Osteoblast (primary cell): ENCODE measurements at places on chromosomes 7 and 10. TPM values are rescaled to one million over a fixed set of nuclear protein-coding genes. Genes with fewer than 3 reads are reported as not detected.
A peak's percentile ranks its signal among the peaks of the same experiment; 100 is the strongest.

EBF3 gene
- total RNA-seq: 31.8 and 35.4 TPM in 2 replicates

AKR1B1 gene
- 85.8 and 86.6 TPM in 2 replicates for total RNA-seq

CALCR gene
- total RNA-seq: not detected in 2 replicates

NUTM2E gene
- not detected in 2 replicates for total RNA-seq

- DNase-seq: no peak
Observed at GRCh38 chr7:2490181-2490651, 14.0 kb upstream of the GRIFIN start.

DNA sequence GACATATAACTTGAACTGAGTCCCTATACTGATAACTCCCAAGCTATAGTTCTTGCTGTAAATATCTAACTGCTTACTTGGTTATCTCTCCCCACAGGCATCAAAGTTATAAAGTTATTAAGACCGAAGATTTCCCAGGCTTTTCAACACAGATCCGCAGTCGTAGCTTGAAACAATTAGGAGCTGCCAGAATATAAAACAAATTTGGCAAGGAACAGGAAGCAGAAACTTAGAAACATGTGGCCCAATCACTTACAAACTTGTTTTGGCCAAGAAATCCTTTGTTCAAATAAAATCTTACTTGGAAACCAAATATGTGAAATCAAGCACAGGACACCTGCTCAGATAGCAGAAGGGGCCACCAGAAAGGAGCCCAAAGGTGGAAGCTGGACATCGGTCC is 9.0 kb downstream of the SLC16A12 start:
- no peak for DNase-seq

- DNase-seq: no peak
Observed at GRCh38 chr7:27410812-27411544, 168.4 kb downstream of the EVX1 start.

DNA sequence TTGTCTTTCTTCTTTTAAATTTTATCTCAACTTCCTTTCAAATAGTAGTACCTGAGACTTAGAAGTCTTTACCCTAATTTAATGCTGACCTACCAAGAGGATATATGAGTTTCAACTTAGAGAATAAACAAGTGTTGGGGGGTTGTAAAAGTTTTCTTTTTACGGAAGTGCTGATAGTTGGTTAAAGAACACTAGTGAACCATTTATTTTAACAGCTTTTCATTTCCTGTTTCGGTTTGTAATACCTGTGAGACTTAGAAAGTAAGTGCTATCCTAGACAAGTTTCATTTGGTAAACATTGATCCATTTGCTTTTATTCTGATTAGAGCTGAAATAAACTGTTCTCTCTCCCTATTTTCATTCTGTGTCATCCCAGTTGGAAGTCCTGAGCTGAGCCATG is 683.1 kb upstream of the SORCS1 start:
- no peak for DNase-seq

DNA sequence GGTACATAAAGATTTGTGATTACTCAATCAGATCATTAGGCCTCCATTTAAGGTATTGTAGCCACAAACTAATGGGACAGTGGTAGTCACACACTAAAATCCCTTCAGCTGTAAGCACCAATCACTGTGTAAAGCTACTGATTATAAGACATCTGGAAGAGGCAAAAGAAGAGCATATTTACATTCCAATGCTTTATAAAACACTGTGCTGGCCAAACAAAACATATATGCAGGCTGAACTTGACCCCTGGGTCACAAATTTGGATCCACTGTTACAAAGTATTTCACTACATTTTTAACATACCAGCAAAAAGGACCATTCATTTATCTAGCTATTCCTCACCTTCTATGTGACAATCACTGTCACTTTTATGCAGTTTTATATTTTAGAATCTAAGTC is 41.4 kb upstream of the ANLN start:
- DNase-seq: peak; percentile 43

GRCh38 chr10:51244309-51244708 is 170.0 kb downstream of the PRKG1 start:
- DNase-seq: no peak

- no peak for DNase-seq
Observed at GRCh38 chr10:90784771-90785170, 73.1 kb downstream of the HTR7 start.

DNA sequence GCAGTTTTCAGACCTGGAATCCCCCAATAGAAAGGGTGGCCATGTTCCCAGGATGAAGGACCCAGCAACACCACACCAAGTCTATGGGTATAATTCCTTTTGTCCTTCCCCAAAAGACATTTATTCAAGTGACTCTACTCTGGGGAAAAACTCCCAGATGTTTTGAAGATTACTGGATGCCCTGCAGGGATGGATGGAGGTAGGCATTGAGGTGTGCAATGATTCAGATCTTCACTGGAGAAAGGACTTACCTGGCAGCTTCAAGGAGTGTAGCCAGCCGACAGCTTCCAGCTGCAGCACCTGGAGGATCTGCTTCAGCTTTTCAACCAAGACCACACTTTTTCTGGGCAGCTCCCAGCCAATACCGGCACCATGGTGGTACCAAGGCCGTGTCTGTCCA is 172.0 kb downstream of the BAMBI start:
- no peak for DNase-seq

DNA sequence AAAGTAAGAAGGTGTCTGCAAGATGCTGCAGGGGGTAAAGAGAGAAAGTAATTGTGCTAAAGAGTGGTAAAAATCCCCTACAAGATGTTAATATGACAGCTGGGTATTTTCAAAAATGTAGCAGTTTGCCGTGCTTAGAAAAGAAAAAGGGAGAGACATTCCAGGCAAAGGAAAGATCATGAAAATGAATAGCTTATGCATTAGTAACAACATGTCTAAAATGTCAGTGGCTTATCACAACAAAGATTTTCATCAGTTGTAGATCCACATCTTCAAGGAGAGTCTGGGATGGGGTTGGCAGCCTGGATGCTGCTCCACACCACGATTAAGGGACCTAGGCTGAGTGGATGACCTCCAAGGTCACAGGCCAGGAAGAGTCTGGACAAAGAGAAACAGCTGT is 920.9 kb downstream of the GRID1 start:
- no peak for DNase-seq

DNA sequence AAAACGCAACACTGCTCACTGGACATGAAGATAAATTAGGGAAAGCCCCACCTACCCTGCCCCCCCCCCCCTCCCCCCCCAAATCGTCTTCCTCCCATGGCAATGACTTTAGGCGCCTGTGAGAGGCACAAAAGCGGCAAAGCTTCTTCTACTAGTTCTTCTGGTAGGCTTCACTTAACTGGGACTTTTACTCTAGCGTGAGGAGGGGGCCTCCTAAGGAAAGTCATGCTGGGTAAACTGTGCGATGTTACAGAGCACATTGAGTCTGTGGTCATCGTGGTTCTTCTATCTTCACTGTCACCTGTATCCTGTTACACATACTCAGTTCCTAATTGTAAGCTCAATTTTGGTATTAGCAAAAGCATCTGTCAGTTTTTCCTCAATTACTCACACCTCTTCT is 25.1 kb downstream of the HSPB1 start:
- DNase-seq: peak; percentile 74

DNA sequence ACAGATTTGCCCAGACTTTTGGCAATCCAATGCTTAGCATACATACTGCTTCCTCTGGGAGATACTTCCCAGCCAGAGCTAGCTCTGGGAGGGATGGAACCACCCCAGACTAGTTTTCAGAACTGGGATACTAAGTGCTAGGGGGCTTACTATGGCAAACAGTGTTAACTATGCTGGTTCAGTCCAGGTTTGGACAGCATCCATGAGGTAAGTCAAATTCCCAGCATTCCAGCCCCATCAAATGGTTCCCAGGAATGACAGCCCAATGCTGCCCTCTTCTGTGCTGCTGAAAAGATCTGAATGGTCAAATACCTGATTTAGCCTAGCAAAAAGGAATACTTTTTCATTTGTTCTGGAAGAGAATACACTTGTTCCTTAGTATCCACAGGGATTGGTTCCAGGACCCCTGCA is 141.7 kb upstream of the CCDC6 start:
- DNase-seq: peak; percentile 31

DNA sequence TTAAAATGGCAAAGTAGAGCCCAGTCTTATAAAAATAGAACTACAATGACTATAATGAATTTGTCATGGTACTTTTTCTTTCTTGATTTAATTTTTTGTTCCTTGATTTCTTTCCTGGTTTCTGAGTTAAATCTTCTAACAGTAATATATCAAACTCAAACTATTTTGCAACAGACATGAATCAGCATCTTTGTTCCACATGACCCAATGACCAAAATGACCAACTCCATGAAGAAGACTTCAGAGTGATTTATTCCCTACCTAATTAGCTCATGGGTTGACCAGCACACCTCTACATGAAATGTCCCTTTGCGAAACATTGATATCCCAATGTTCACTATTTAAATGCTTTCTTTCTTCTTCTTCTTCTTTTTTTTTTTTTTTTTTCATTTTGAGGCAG is 30.9 kb downstream of the NMT2 start:
- DNase-seq: no peak

GRCh38 chr10:91907033-91907594 is 2.2 kb downstream of the FGFBP3 start:
- DNase-seq: no peak

- DNase-seq: no peak
Observed at GRCh38 chr7:108404509-108405420, 51.5 kb downstream of the NRCAM start.

- DNase-seq: no peak
Observed at GRCh38 chr7:131899271-131900030, 343.0 kb upstream of the PODXL start.

GRCh38 chr7:66150471-66150870 is 35.8 kb downstream of the CRCP start:
- peak; percentile 78 for DNase-seq

DNA sequence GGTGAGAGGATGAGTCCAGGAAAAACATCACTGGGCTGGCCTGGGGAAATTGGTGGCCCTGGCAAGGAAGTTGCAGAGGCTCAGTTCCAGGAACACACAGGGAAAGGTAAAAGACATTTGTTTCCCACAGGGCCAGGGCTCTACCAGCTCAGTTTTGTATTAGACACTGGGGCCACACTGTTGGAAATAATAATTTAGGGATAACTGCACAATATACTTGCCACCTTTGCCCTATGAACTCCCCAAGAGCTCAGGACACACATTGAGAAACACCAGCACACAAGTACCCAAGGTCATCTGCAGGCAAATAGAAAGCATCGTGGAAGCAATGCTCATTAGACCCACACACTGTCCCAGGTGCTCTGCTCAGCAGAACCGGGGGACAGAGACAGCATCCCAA is 617.6 kb downstream of the PTPRN2 start:
- DNase-seq: peak; percentile 53
